Cortex of kidney (tissue), 1 donor: ENCODE measurements at places on chromosomes 7 and 10.

DNA sequence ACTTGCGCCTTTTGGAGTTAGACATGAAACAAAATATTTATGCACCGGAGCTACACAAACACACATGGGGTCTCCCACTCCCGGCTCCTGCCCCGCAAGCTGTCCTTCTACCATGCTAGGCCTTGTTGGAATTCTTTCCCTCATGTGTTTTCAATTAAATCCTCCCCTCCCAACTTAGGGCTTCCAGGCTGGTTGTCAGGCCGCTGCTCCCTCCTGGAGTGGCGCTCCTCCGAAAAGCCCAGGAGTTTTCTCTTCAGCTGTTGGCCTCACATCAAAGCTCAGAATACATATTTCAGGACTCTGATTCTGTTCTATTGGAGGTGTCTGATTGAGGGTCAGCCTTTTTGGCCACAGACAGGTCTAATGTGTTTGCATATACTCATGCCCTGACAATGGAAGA, 113.3 kb downstream of the FANK1 start:
- DNase-seq, result no peak

DNA sequence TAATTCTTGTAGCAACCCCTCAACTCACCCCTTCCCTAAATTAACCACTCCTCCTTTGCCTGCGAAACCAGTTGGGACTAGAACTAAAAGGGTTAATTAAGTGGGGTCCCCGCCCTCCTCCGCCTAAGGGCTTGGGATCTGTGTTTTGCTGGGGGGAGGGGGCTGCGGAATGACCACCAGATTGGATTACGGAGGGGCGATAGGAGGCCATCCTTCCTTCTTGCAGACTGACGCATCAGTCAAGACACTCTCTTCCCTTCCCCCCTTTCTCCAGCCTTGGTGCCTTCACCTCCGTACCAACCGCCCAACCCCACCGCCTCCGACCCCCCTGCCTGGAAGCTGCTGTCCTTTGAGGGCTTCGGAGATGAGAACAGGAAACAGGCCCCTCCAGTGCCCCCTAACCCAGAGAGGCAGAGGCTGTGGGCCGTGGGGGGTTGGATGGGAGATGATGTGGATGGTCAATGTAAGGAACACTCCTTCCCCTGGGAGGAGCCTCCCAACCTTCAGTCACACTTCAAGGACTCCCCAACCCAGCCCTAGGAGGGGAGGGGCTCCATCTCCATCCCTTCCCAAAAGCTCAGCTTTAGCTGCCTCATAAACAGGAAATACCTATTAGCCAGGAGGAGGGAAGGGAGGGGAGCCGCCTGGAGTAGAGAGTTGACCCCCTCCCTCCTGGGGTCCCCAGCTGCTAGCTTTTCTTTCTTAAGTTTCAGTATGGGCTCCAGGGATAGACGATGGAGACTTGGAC, 997 bp upstream of the LDB1 start:
- no peak for DNase-seq

GRCh38 chr7:7228967-7229366, 46.6 kb downstream of the C1GALT1 start:
- no peak for DNase-seq

GRCh38 chr7:2301511-2301863, 12.8 kb downstream of the SNX8 start:
- no peak for DNase-seq

GRCh38 chr10:7475939-7476338, 65.1 kb upstream of the SFMBT2 start:
- DNase-seq, result no peak

DNA sequence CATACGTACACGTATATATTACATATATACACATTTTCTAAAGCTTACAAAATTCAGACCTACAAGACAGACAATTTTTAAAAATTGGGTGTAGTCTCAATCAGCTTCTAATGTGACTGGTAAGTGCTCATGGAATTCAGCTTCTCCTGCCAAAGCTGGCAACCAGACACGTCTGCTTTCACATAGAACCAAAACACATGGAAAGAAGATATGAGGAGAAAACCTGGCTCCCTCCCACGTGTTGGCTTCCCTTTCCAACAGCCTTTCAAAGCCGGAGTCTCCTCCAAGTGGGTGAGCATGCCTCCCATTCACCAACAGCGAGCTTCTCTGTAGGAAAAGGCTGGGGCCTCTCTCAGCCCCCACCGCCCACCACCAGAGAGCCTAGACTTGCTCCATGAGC, 33.4 kb downstream of the CDCA7L start:
- DNase-seq, result no peak

DNA sequence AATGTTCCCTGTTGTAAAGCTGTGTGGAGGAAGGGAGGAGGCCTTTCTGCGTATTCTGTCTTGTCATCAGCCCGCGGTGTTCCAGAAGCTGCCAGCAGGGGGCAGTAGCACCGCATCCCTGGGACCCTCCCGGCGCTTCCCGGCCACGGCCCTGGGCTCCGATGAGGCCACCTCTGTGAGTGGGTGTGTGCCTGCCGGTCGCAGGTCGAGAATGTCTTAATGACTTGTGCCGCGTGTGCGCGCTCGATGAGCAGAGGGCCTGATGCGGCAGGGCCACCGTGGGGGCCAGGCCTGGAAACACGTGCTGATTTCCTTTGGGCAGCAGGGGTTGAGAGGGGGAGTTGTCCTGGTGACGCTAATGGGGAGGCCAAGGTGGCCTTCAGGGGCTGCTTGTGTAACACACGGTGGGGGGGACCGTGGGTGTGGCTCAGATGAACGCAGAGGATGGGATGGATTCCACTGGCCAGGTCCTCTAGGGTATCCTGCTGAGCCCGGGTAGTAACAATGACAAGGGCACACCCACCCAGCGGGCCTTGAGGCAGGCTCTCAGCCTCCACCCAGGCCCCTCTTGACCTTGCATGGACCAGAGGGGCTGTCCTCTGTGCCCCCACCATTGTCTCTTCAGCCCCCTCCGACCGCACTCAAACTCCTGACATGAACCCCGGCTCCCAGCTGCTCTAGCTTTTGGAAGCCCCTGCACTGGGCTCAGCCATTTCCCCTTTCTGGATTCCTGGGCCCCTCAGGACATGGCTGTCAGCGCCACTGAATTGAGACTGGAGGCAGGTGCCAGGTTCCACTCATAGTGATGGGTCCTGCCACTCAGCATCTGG, 135.9 kb upstream of the PODXL start:
- no peak for DNase-seq

DNA sequence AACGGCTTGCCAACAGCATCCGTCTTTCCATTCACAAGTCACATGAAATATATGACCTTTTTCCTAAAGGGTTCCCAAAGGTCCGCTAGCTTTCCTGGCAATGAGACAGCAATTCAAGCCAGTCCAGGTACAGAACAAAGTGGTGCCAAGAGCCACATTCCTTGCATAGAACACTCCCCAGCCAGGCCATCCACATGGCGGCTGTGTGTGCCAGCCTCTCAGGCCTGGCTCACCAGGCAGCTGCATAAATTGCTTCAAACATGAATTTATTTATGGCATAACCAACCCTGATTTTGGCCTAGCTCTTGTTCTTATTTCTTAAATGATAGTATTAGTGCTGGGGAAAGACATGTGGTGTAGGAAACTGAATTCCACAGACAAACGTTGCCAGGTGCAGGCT, 63.7 kb upstream of the CREB5 start:
- no peak for DNase-seq

GRCh38 chr10:5818894-5819293, 5.7 kb upstream of the GDI2 start:
- no peak for DNase-seq

DNA sequence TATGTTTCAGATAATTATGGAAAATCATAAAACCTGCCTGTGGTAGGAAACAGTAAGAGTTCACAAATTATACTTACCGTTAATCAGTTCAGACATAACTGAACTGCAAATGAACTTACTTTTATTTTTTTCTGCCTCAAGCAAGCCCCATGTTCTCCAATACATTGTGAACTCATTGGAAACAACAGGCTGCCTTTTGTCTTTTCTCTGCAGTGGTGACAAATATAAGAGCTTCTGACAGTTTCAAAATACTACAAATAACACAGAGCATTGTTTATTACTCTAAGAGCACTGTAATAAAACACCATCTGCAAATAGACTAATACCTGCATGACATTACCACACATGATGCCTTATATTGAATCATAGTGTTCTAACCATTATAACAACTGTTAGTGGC, 94.0 kb upstream of the CDCA7L start:
- DNase-seq, result no peak

GRCh38 chr7:154568346-154568745, 434.6 kb downstream of the PAXIP1 start:
- no peak for DNase-seq
